Hematopoietic multipotent progenitor cell treated with erythropoietin and hydrocortisone succinate and interleukin-3 and kit ligand, for 17 days (in vitro differentiated cells): ENCODE measurements at places on chromosomes 5 and 9.

DNA sequence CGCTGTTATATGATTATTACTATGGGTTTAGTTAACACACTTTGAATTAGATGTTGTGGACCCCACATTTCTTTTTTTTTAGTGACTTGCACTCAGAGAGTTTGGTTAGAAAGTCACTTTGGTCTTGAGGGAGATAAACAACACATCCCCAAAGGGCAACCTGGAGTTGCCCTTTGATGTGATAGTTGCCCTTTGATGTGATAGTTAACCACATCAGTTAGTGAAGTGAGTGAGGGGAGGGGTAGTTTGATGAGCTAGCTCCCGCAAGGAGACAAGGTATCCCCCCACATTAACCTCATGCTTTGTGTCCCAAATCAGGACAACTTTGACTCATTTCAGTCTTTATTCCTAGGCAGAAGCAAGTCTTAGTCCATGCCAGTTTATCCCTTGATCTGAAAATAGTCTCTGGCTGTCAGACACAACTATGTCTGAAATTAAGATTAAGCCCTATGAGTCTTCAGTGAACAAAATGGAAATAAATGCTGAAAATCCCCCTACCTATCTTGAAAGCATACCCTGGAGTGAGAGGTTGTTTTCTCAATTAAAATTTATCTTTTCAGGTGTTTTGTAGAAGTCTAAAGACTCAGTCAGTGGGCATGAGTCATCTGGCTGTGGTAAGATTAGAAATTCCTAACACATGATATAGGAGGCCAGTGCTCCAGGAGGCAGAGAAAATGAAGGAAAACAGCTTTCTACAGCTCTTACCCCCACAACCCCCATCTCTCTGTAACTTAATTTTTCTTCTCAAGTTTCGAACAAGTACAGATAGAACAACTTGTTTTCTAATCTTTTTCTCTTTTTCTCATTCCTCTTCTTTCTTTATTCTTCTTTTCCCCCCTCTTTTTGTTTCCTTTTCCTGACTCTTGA is 208.9 kb upstream of the DMRTA1 start:
- DNase-seq = no peak

DNA sequence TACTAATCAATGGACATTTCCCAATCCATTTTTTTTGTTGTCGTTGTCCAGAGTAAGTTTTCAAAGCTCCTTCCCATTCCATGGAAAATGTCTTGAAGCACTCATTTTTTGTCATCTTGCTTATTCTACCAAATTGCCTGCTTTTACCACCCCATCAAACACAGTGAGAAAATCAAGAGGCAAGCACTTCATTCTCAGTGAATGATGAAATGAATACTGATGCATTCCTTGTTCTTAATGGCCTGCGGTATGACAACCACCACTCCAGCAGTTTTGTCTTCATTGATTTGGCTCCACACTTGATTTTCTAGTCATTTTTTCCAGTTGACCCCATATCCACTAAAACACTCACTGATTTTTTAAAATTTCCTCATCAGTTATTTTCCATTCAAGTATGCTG is 193.5 kb upstream of the ANKH start:
- DNase-seq = no peak

DNA sequence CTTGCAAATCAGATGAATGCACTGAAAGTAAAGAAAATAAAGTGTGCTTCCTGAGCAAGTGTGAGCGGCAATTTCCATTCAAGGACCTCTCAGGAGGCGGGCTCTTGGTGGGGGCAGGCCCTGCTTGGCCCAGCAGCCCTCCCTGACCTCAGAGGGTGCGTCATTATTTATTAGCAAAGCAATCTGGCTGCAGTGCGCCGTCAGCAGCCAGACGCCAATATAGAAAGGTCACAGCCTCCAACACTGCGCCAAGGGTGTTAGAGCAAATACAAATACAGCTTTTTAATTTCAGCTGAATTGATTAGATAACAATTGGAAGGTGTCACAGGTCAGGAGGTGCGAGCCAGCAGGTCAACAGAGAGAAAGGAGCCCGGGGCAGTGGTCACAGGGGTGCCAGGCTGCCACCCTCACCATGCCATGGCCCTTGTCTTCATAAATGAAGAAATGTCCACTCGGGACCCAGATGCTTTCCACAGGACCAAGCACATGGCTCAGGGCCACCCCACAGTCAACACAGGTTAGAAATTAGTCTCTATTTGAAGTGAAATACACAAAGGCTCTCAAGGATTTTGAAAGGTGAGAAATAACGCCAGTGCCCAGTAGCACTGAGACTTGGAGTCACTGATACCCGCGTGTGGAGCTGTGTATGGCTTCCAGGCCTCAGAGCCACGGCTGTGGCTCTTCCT is 309.8 kb downstream of the IRX2 start:
- no peak for DNase-seq

GRCh38 chr5:165272436-165272835 is 1767.0 kb downstream of the MAT2B start:
- DNase-seq = no peak

DNA sequence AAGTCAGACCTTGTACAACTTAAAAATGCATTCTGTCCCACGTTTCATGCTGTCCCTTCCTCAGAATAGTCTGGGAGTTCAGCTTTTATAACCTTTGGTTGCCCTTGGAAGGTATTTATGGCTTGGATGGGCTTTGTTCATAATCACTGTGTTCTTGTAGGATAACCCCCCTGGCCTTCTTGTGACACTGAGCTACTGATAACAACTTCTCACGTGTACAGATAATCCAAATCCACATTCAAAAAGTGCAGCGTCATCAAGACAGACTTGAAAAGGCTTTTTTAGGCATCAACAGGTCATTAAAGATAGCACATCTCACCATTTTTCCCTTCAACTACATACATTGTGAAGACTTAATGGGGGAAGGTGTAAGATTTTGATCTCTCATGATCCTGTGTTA is 42.0 kb downstream of the SLC1A3 start:
- no peak for DNase-seq

GRCh38 chr9:17757816-17758215 is 178.9 kb downstream of the SH3GL2 start:
- no peak for DNase-seq

DNA sequence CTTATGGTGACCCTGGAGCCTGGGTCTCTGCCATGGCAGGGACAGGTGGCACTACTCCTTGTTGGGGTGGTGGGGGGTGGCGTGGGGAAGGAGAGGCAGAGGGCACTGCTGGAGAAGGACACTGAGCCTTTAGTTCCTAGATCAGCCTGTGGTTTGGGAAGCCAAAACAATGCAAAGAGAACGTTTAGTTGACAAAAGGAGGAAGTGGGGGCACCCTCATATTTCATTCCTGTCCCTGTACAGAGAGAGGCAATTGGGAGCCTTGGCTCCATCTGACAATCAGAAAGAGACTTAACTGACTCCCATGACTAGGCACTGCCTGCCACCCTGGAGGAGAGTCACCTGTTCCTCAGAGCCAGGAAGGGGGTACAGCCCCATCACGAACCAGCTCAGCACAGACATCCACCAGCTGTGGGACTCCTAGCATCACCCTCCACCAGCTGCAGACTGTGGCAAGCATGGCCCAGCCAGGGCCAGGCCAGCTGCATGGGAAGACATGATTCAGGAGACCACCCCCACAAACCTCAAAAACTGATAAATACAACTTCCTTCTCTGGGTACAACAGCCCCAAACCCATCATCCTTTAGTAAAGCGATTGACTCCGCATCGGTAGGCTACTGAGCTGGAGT is 257.5 kb downstream of the HSPA4 start:
- no peak for DNase-seq

GRCh38 chr5:72552041-72552557 is 44.9 kb upstream of the ZNF366 start:
- DNase-seq = no peak

DNA sequence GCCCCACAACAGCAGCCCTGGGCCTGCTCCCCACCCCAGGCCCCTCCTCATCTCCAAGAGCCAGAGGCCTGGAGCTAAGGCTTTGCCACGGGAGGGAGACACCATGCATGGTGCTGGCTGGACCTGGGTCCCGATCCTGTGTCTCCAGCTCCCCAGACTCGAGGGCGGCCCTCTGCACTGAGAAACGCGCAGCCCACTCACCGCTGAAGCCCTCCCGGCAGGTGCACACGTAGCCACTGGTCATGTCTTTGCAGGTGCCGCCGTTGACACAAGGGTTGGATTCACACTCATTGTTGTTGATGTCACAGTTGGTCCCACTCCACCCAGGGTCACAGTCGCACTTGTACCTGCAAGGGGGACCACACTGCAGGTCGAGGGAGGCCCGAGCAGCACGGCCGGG is 30.4 kb upstream of the SEC16A start:
- DNase-seq = no peak

DNA sequence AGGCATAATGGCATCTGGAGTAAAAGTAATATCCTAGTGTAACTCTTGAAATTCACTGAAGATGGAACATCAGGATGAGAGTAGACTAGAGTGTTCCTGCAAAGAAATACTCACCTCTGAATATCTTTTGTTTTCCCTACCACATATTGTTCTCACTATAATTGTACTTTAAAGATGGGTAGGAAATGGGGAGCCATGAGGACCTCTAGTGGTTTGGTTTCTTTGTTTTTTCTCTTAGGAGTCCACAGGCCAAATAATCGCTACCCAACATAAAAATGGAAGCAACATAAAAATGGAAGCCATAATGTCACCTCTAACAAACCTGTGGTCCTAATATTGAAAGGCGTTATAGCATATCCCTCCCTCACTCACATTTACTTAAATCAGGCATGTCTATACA is 2375.8 kb downstream of the MAT2B start:
- DNase-seq = no peak

- DNase-seq = no peak
Measured at GRCh38 chr5:150789943-150790611, 11.5 kb downstream of the SMIM3 start.

GRCh38 chr5:114223866-114224265 is 138.0 kb upstream of the KCNN2 start:
- DNase-seq = no peak

GRCh38 chr5:125293726-125294125 is 547.3 kb upstream of the ZNF608 start:
- no peak for DNase-seq

- peak; percentile 60 for DNase-seq
Measured at GRCh38 chr5:68405784-68406743, 190.5 kb downstream of the PIK3R1 start.

- DNase-seq = no peak
Measured at GRCh38 chr5:158431369-158432029, 572.6 kb upstream of the CLINT1 start.

DNA sequence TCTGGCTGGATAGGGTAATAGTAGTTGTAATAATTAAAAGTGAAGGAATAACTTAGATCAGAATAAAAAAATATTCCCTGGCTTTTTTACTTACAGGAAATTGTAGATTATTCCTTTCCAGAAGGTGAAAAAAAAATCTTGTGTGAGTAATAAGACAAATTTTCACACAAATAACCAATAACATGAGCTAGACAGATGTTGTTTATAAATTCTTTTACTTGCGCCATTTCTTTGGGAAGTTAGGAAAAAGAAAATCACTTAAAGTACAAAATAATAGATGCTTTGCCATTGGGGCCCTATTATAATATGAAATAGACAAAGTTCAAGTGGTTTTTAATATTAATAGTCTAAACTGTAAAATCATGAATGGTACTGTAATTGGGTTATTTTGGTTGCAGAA is 204.1 kb downstream of the ARRDC3 start:
- no peak for DNase-seq

DNA sequence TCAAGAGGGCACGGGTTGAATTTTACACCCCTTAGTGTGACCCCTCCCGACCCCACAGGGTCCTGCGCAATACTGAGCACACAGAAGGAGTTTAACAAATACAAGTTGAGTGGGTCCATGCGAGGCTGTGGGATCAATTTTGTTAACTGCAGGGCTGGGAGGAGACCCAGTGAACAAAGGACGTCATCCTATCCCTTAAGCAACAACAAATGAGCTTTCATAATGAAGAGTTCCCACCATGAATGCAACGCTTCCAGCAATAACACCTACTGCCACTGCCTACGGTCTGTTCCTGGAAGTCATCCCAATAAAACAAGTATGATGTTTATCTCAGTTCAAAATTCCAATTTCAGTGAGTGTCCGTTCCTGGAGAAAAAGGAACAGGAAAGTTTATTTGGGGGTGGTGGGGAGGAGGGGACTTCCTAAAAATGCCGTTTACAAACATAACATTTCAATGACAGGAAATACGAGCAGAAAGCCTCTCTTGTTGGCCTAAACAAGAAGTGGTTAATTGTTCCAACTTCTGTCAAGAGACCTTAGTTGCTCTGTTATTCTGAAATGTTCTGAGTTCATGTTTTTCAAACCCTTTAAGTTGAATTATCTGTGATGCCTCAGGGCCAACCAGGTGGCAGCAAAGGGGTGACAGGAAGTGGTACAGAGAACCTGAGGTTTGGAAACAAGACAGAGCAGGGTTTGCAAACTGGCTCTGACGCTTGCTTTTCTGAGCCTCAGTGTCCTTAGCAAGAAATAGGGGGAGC is 65.8 kb upstream of the PLPP6 start:
- no peak for DNase-seq

DNA sequence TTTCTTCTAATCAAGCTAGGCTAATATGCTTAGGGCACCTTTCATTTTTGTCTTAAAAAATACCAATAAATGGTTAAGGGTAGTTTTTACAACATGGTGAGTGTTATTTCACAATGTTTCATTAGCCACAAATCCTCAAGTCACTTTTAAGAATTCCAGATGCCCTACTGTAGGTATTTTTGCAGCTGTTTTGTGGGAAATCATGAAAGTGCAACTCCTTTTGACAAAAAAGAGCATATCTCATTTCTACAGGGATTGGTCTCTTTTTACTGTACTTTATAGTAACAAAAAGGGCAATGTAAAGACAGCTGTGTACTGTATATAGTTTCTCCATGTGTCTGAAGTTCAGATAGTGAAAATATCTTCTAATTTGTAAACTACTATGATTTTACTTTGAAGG is 28.3 kb upstream of the GAS1 start:
- no peak for DNase-seq

DNA sequence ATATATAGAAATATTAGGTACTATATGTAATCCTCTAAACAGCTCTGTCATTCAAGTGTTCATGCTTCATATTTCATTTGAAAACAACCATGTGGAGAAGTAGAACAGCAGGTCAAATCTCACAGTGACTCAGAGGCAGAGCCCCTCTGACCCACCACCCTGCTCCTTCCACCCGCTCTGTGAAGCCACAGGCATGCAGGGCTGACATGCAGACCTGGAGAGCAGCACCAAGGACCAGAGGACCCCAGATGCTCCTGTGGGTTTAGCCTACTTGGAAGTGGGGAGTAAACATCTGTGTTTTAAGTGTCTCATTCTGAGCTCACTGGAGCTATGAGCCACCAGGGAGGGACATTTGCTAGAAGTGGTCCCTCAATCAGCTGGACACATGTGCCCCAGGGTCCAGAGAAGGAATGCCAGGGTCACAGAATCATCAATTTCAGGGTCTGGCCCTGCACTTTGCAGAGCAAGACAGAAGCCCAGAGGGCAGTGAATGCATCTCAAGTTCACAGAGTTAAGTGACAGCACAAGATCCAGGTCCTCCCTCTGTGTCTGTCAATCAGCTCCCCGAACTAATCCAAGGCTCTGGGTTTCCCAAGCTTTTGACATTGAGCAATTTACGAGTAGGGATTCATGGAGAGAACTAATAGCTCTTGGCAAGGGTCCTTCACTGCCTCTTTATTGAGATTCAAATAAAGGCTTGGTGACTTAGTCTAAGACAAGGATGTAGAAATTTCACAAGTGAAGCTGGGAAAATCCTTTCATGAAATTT is 441.1 kb downstream of the SEMA5A start:
- no peak for DNase-seq

- no peak for DNase-seq
Measured at GRCh38 chr9:99567436-99567835, 254.2 kb upstream of the NR4A3 start.

GRCh38 chr5:175816348-175816747 is 55.0 kb upstream of the CPLX2 start:
- DNase-seq = no peak
